GM23248 (cell line): ENCODE measurements at places on chromosomes 13 and 19. TPM values are rescaled to one million over a fixed set of nuclear protein-coding genes. Genes with fewer than 3 reads are reported as not detected.

Gene DENND1C
- not detected in 2 replicates for polyA plus RNA-seq

- peaks cover 15% of the 10 kb centered on the region for H3K4me1 ChIP-seq
- H3K36me3 ChIP-seq, result no peaks in the 10 kb centered on the region; the same call in 1 of the 2 replicates
- no peak for DNase-seq
- no peaks in the 10 kb centered on the region for H3K27me3 ChIP-seq
- H3K27ac ChIP-seq, result no peak overlapping the region
- H3K4me3 ChIP-seq, result no peak overlapping the region
These were observed 28.2 kb downstream of the LTBP4 start for GRCh38 chr19:40629346-40629745.

DNA sequence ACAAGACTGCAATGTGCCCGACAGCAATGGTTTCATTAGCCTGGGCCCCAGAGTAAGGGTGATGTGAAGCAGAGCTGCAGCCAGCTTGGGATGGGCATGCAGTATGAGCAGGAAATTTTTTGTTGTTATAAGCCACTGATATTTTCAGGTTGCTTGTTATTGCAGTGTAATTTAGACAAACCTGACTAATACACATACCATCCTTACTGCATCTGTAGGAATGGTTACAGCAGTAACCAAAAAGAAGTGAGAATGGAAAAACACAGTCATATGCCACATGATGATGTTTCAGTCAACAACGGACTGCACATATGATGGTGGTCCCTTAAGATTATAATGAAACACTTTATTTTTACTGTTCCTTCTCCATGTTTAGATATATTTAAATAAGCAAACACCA is 8.6 kb upstream of the POMP start:
- DNase-seq, result peak; percentile 59
- H3K4me3 ChIP-seq, result no peak overlapping the region
- H3K36me3 ChIP-seq, result no peaks in the 10 kb centered on the region

Gene MAMSTR
- 2.7 and 3.1 TPM in 2 replicates for polyA plus RNA-seq

GRCh38 chr19:46959894-46960556 is 59.6 kb upstream of the NPAS1 start:
- peak overlapping the region; percentile 71 for H3K27ac ChIP-seq
- H3K27me3 ChIP-seq, result no peaks in the 10 kb centered on the region
- no peak overlapping the region for H3K4me3 ChIP-seq
- peaks cover 49% of the 10 kb centered on the region for H3K4me1 ChIP-seq
- no peaks in the 10 kb centered on the region for H3K36me3 ChIP-seq
- no peak for DNase-seq

GRCh38 chr19:19081642-19082151 is 17.9 kb downstream of the SLC25A42 start:
- no peaks in the 10 kb centered on the region for H3K27me3 ChIP-seq
- no peaks in the 10 kb centered on the region for H3K36me3 ChIP-seq
